Spinal cord (tissue), 10 donors: ENCODE measurements at places on chromosomes 3 and 15.

DNA sequence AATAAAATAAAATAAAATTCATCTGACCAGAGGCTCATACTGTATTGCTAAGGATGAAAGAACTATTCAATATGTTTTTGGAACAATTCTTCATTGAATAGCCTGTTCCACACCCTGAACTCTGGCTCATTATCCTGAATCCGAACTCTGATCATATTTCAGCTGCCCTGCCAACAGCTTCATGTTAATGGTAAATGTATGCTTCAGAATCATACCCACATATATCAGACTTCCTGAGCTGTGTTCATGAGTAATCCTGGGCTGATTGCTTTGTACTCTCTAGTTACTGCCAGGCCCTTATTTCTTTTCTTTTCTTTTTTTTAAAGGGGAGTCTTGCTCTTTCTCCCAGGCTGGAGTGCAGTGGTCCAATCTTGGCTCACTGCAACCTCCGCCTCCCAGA is 11.8 kb downstream of the INO80 start:
- no peak for DNase-seq

DNA sequence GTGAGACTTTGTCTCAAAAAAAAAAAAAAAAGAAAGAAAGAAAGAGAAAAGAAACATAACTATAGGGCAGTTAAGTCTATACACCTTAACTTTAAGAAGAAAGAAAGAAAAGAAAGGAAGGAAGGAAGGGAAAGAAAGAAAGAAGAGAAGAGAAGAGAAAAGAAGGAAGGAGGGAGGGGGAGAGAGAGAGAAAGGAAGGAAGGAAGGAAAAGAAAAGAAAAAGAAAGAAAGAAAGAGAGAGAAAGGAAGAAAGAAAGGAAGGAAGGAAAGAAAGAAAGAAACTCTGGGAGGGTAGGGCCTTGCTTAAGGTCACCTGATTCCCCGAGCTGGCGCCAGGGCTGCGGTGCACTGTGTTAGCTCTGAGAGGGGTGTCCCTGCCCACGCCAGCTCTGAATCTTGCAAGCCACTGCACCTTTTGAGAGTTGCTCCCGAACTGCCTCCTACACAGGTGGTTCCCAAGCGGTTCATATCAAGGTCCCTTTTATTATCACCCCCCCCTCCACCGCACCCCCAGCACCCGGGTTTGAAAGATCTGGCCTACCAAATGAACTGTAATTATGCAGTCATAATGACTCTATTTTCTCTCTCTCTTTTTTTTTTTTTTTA is 39.2 kb upstream of the VPS8 start:
- no peak for DNase-seq

GRCh38 chr15:81108427-81108826 is 25.6 kb upstream of the CFAP161 start:
- no peak for DNase-seq

GRCh38 chr3:60461267-60461666 is 790.0 kb downstream of the FHIT start:
- DNase-seq = no peak

DNA sequence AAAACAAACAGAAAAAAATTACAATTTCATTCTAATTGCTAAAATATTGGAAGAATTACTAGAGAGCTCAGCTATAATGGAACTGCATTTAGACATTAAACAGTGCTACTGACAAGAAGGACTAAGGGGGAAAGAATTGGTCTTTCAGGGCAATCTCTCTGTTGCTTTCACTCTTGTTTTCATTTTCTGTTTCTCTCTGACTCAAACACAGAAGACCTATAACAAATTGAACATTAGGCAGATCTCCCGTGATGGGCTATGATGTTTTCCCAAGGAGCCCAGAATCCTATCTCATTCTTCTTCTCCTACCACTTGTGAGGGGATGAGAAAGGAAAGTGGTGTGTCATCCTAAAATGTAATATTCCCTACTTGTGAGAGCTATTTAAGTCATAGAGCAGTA is 358.0 kb upstream of the TGFBR2 start:
- no peak for DNase-seq

GRCh38 chr3:184583578-184584451 is 22.2 kb downstream of the EPHB3 start:
- DNase-seq = no peak

DNA sequence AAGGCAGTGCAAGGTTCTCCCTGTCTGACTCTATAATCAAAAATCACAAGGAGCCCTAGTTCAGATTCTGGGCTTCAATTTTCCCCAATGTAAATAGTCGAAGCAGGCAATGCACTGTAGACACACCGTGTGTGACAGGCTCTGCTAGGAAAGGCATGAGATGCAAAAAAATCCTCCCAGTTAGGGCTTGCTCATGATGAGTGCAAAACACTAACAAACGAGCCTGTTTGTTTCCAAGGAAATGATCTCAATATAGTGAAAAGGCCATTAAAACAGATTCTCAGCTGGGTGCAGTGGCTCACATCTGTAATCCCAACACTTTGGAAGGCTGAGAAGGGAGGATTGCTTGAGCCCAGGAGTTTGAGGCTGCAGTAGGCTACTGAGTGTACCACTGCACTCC is 55.7 kb downstream of the UMPS start:
- DNase-seq = no peak

GRCh38 chr3:14410106-14410502 is 7.7 kb downstream of the SLC6A6 start:
- DNase-seq = no peak

DNA sequence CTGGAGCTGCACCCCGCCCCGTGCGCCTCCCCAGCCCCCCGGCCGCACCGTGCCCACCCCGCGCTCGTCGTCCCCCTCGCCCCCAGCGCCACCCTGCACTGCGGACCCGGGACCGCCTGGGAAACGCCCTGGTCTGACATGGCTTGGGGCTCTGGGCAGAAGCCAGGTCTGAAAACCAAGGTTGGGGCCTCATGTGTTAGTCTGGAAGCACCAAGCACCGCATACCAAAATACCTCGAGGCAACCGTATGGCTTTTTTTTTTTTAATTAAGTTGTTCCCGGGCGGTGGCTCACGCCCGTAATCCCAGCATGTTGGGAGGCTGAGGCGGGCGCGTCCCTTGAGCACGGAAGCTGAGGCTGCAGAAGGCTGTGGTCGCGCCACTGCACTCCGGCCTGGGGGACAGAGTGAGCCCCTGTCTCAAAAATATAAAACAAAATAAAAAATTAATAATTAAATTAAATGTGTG is 91.5 kb upstream of the CHD2 start:
- no peak for DNase-seq

DNA sequence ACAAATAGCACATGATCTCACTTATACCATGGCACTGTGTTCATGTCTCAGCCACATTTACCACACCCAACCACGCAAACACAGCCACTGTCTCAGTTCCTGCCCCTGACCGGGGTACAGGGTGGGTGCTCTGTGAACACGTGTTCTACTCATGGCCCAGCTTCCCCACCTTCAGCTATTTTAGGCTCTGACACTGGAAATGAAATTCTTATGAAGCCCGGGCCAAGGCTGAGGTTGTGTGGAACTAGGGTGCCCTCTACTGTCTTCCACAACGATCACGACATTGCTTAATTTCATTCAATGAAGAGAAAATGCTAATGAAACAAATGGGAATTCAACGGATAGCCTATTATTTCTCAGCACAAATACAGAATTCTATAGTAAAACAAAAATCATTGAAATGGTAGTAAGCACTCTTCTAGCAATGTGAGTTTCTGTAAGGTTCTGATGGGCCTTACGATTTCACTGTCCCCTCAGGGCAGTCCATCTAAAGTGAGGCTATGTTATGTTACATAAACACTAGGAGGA is 2.1 kb upstream of the GABRA5 start:
- peak; percentile 92 for DNase-seq

GRCh38 chr15:40990789-40991188 is 37.5 kb downstream of the CHAC1 start:
- no peak for DNase-seq

- no peak for DNase-seq
Observed at GRCh38 chr3:171168086-171168485, 141.6 kb upstream of the SLC2A2 start.

GRCh38 chr3:78900880-78901279 is 866.9 kb downstream of the ROBO1 start:
- peak; percentile 78 for DNase-seq

DNA sequence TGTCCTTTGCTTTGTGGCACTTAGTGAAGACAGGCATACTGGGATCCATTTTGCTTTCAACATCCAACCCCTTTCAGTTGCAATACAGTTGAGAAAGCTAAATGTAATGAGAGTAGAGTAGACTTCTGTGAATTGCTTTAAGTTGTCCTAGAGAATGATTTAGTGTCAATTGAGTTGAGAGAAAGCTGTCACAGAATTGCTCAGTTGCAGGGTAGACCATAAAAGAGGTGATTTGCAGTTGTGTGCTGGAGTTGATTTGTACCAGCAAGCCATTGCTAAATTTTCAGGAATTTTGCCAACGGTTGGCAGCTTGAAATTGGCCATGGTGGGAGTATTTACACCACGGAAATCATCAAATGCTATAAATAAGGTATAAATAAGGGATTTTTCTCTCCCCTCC is 2.2 kb downstream of the ABHD5 start:
- DNase-seq = no peak

DNA sequence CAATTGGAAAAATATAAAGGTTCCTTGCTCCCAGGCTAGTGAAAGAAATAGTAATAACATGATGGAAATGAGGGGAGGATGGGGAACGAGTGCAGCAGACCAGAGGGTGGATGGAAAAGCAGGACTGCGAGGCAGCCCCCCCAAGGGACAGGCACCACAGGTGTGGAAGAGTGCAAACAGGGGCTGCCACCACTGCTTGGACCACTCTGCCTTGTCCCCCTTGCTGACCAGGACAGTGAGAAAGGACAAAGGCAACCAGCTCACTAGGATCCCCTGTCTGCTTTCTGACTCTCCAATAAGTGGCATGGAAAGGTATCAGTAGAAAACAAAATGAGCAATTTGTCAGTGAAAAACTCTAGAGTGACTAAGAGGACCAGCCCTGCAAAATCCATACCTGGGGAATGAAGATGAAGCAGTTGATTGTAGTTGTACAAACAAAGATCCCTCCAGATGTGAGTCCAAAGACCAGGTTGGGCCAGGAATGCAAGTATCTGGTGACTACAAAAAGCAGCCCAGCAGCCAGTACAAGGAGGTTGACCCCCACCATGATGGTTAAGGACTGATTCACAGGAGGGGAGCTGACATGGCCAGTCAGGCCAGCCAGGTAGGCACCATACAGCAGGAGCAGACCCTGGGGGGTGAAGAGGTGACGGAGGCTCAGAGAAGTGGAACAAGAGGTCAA is 86.6 kb upstream of the GSK3B start:
- DNase-seq = no peak

DNA sequence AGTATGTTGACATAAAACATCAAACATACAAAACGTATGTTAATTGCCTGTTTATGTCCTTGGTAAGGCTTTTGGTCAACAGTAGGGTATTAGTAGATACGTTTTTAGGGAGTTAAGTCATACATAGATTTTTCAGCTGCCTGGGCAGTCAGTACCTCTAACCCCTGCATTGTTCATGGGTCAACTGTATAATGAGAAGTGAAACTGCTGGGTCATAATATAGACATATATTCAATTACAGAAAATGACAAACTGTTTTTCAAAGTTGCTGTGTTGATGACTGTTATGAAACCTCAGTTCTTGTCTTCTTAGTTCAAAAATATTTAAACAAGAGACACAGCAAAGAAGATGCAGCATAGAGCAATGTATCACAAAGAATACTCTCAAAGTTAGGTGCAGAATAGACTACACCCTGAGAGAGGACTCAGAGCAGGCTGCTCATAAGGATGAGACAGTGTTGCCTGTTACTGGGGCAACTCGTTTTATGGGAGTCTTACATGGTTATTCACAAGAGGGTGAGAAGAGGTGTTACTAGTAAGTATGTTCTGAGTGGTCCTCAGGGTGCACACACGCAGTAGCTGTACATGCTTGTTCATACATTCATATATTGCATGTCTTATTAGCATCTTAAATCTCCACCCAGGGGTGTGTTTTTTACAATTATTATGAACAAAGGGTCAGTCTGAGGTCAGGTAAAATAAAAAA is 53.1 kb upstream of the ADAMTS17 start:
- no peak for DNase-seq

DNA sequence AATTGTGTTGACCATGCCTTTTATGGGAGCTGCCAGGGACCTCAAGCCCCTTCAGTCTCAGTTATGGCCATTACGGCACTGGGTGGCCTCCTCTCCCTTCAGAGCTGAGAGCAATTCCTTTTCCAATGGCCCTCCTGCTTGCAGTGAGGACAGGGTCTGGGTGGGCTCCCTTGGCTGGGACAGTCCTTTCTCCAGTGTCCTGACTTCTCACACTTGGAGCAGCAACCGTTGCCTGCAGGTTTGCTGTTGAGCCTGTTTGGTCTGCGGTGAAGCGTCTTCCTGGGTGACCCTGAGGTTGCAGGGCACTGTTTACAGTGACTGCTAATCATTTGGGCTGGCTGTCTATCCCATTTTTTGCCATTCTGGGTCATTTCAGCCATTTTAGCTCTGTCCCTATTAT is 3.5 kb upstream of the CCDC80 start:
- no peak for DNase-seq

GRCh38 chr3:144362126-144362525 is 390.5 kb downstream of the DIPK2A start:
- no peak for DNase-seq

GRCh38 chr3:174700736-174701135 is 158.4 kb upstream of the NAALADL2 start:
- no peak for DNase-seq

DNA sequence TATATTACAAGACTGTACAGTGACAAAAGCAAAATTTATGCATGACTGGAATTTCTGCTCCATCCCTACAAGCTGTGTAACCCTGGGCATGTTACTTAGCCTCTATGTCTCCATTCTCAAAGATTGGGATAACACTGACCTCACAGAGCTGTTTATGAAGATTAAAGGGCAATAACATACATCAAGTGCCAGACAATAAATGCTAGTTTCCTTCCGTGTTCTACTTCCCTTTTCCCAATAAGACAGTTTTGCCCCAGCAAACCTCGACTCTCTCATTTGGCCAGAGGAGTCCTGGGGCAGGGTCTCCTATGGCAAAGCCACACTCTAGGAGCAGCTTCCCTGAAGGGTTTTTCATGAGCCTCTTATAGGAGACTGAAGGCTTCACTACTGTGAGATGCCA is 7.5 kb downstream of the HEXA start:
- DNase-seq = no peak

DNA sequence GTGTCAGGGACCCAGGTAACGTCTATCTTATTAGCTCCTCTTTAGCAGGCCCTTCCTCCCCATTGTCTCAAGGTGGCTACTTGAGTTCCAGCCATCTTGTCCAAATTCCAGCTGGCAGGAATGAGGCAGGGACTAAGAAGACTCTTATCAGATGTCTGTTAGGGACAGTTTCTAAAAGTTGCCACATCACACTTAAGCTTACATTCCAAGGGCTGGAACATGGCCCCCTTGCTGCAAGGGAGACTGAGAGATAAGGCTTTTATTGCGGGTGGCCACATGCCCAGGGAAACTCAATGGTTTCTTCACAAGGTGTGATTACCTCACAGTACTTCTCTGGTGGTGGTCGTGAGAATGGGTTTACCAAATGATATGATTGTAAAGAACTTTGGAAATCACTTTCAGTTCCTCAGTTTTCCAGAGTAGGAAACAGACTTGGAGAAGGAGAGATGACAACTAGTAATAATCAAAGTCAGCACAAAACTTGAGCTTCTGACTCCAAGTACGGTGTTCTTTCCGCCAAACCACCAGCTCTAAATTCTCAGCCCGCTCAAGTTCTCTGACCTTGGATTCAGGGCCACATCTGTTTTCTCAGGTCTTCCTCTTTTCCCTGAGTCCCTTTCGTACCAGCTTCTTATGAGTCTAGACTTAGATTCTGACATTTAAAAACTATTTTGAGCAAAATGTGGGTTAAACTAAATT is 14.2 kb downstream of the PDIA5 start:
- DNase-seq = no peak

- DNase-seq = peak; percentile 15
Observed at GRCh38 chr3:183085634-183086390, 13.5 kb downstream of the MCCC1 start.
